ENCODE measurements at places on chromosomes 13 and 19.

DNA sequence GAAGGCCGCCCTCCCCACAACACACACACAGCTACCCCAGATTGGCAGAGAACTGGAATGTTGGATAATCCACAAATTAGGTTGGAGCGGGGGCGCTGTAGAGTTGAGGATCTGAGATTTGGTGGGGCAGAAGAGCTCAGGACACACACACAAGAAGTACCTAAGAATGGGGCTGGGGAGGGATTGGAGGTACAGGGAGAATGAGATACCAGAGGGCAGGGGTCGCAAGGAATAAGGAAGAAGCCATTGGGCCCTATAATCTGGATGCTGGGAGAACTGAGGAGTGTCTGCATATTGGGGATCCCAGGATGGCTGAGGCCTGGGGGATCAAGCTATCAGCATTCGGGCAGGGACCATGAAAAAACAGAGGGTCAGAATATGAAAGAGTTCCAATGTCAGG is 11.5 kb downstream of the SYT3 start:
- no peaks in the 10 kb centered on the region for H3K27me3 ChIP-seq
- no peak overlapping the region for H3K27ac ChIP-seq
- no peaks in the 10 kb centered on the region for H3K4me1 ChIP-seq
- H3K36me3 ChIP-seq, result no peaks in the 10 kb centered on the region
- no peak for DNase-seq
- H3K4me3 ChIP-seq, result no peak overlapping the region

DNA sequence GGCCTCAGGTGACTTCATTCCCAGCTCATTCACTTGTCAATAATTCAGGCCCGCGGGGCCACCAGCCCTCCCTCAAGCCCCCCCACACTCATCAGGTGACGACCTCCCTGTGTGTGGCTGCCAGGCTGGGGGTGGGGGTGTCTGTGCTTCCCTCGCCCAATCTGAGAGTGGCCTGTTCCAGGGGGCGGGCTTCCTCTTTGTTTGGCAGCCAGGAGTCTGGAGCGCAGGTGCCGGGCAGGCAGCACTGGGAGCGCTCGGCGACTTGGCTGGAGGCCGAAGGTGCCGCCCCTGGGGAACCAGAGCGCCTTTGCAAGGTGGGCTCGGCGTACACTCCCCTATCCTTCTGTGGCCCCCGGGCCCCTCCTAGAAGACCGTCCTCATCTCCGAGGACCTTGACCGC is 5.4 kb upstream of the ZNF98 start:
- no peaks in the 10 kb centered on the region for H3K4me1 ChIP-seq
- DNase-seq, result no peak
- no peaks in the 10 kb centered on the region for H3K27me3 ChIP-seq
- H3K4me3 ChIP-seq, result no peak overlapping the region
- peaks cover 4% of the 10 kb centered on the region for H3K36me3 ChIP-seq
- H3K27ac ChIP-seq, result no peak overlapping the region

GRCh38 chr19:35206855-35207254 is 21.7 kb downstream of the FAM187B start:
- H3K27ac ChIP-seq, result peak overlapping the region; percentile 93
- peak; percentile 43 for DNase-seq
- H3K27me3 ChIP-seq, result no peaks in the 10 kb centered on the region
- H3K4me1 ChIP-seq, result peaks cover 77% of the 10 kb centered on the region
- H3K36me3 ChIP-seq, result peaks cover 11% of the 10 kb centered on the region

DNA sequence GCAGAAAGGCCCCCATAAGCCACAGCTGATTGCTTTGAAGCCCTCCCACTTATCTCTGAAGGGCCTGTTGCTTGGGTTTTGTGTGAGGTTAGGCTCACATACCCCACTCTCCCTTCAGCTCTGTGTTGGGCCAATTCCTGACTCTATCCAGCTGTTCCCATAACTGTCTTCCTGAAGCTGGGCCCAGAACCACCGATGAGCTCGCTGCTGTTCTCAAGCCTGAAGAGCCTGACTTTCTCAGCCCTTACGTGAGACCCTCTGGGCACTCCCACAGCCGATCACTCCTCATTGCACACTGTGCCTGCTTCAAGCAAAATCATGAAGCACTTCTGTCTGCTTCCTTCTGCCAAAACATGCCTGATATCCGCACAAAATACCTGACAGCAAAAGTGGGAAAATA is 124.1 kb downstream of the CRYL1 start:
- DNase-seq, result no peak
- peaks cover 28% of the 10 kb centered on the region for H3K4me1 ChIP-seq
- H3K36me3 ChIP-seq, result peaks cover 4% of the 10 kb centered on the region
- no peak overlapping the region for H3K4me3 ChIP-seq
- no peaks in the 10 kb centered on the region for H3K27me3 ChIP-seq
- H3K27ac ChIP-seq, result no peak overlapping the region

DNA sequence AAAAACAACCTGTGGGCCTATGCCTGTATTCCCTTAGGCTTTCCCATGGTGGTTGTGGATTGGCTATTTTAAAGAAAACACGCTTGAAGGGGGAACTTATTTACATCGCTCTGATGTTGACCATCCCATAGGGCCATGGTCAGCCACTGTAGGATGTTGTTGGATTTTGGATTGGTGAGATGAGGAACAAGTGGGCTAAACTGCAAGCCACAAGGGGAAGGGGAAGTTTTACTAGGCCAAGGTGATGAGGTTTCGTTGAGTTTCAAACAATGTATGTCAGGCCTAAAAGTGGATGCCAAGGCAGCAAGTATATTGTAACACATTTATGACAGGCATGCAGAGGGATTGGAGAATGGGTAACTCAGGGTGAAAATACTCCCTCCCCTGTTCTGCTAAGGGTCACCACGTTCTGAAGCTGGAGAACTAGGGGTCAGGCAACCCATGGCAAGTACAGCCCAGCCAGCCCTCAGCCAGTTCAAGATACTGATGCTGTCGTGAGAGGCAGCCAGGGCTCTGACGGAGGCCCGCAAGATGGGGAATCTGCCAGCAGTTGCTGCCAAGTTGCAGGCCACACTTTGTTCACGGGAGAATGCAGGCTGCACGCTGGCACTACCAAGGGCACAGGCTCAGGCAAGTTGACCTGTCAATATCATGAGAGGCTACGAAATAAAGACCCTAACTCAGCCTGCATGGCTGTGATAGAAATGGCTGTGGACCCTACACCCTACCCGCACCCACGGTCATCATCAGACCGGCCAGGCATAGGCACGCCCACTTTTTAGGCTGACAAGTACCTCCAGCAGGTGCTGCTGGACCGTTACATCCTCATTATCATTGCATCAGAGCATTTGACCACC is 11.1 kb downstream of the IRGC start:
- H3K4me1 ChIP-seq, result peaks cover 4% of the 10 kb centered on the region
- H3K27ac ChIP-seq, result no peak overlapping the region
- H3K27me3 ChIP-seq, result no peaks in the 10 kb centered on the region

GRCh38 chr19:55696301-55697068 is 21.5 kb downstream of the EPN1 start:
- no peaks in the 10 kb centered on the region for H3K4me1 ChIP-seq
- H3K36me3 ChIP-seq, result peaks cover 12% of the 10 kb centered on the region
- H3K27ac ChIP-seq, result no peak overlapping the region
- H3K4me3 ChIP-seq, result no peak overlapping the region
- H3K27me3 ChIP-seq, result no peaks in the 10 kb centered on the region

Measured in activated CD8-positive, alpha-beta memory T cell treated with anti-CD3 and anti-CD28 coated beads, Interleukin-2, amount 10 ng/mL, durations not matched to agents 7 days and 5 days (primary cell).